ENCODE measurements at places on chromosomes 2 and 18. TPM values are rescaled to one million over a fixed set of nuclear protein-coding genes. Genes with fewer than 3 reads are reported as not detected.

- no peak for DNase-seq
Measured at GRCh38 chr2:45765728-45766254, 114.3 kb downstream of the PRKCE start.

NT5DC4 gene
- total RNA-seq: not detected

GRCh38 chr2:1738646-1739302 lies 5.5 kb downstream of the PXDN start:
- DNase-seq: no peak

CD8B gene
- total RNA-seq: 1.3 TPM

GRCh38 chr18:53422896-53423295 lies 801.6 kb downstream of the MBD2 start:
- DNase-seq: no peak

TRIM43 gene
- total RNA-seq: not detected

TMEM178A gene
- total RNA-seq: 0.32 TPM

DNA sequence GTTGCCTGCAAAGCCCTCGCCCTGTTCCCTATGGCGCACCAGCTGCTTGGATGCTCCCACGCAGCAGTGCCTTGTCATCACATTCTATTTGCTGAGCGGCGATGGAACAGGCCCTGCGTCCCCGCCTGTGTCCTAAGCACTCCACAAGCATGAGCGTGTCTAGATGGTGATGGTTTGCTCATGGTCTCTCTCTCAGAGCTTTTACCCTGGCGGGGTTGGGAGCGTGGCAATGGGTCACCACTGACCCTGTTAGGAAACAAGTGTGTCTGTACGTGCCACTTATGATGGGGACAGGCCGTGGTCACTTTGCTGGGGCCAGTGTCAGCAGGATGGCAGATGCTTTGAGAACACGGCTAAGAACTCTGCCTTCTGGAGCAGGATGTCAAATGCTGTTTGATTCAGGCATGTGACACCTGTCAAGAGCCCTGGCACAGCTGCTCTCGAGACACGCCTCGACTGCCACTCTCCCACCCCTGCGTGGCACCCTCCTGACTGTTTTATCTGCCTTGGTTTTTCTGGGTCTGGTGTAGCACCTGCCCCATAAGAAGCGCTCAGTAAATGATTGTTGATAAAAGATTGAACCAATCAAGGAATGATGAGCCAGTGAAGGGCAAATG lies 44.2 kb downstream of the RRM2 start:
- no peak for DNase-seq

ASTL gene
- total RNA-seq: not detected

IL1RL2 gene
- not detected for total RNA-seq

- no peak for DNase-seq
Measured at GRCh38 chr2:229629039-229629438, 85.3 kb downstream of the DNER start.

DNA sequence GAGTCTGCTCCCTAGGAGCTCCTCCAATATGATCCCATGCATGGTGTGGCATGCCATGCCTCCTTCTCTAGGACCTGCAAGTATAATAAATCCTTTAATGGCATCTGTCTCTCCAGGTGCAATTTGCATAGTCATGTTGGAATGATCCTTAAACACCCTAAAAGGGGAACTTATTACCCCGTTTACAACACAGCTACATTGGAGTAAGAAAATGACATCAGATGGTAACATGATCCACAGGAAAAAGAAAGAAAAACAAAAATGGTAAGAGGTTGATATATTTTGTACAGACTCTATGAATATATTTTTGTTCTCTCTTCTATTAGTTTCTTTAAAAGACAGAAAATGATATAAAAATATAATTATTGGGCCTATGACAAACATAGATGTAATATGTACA lies 79.0 kb downstream of the CRACDL start:
- DNase-seq: no peak

DNA sequence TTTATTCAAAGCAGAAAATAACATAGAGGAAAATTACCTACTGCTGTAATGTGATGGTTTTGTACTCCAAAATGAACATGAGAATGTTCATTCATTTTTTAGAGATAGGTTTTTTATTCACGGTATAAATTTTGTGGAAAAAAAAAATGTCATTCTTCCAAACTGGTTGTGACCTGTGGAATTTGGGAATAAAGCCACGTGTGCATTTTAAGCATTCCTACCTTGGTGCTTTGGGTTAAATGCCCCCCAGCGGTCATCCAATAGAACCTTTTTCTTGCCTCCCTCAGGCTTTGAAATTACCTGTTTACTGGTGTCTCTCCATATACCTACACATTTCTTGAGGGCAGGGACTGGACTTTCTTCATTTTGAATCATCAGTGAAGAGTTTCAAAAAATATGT lies 740.7 kb downstream of the DPP10 start:
- no peak for DNase-seq

NEU4 gene
- total RNA-seq: 0.37 TPM

DNA sequence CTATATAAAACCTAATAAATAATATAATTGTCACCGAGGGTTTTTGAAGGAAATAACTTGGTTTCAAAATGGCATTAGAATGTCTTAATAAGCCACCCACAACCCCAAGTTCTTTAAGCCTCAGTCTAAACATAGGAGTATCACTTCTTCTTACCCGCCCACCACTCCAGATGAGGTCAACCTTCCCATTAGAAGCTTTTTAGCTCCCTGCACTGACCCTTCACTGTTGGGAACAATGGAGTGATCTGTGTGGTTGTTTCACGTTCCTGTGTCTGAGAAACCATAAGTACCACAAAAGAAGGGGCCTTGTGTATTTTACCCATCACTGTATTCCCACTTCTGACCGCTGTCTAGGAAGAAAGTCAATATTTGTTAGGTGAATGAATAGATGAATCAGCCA lies 326.3 kb upstream of the ZNF521 start:
- no peak for DNase-seq

GRCh38 chr2:203195331-203196036 lies 43.3 kb upstream of the CYP20A1 start:
- DNase-seq: no peak

DNA sequence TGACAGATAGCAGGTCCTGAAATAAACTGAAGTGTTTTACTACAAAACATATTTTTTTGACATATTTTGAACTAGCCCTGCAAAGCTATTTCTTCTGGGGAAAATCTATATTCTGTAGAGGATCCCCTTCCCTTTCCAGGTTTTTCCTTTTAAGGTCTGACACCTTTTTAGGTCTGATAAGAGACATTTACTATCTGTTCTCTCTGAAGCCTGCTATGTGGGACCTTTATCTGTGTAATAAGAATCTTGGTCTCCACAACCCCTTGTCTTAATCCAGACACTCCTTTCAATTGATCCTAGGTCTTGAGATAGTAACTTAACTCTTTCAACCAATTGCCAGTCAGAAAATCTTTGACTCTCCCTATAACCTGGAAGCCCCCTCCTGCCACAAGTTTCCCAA lies 5.5 kb upstream of the PDK1 start:
- no peak for DNase-seq

ARHGAP28 gene
- not detected for total RNA-seq

ACVR1C gene
- total RNA-seq: 2.5 TPM

DNA sequence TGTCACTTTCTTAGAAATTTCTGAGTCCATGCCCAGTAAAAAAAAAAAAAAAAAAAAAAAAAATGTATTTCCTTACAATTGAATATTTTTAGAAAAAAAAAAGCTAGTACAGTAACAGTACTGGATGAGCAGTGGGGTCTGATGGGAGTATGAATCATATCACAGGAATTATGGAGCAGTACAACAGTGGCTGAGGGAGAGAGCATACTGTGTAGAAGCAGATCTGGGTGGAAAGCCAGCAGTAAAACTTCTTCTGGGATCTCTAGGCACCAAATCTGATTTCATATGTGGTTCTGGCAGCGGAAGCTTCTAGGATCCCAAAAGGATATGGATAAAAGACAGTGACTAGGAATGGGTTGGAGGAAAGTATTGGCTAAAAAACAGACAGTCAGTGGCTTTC lies 414.9 kb upstream of the FSHR start:
- DNase-seq: no peak

GATA6 gene
- total RNA-seq: not detected

GRCh38 chr2:190930411-190930810 lies 49.8 kb downstream of the GLS start:
- no peak for DNase-seq

RRM2 gene
- total RNA-seq: 496 TPM

- DNase-seq: no peak
Measured at GRCh38 chr18:7754725-7755181, 187.6 kb downstream of the PTPRM start.

GRCh38 chr2:57408587-57408986 lies 638.0 kb upstream of the VRK2 start:
- no peak for DNase-seq

UGT1A4 gene
- total RNA-seq: not detected

DNA sequence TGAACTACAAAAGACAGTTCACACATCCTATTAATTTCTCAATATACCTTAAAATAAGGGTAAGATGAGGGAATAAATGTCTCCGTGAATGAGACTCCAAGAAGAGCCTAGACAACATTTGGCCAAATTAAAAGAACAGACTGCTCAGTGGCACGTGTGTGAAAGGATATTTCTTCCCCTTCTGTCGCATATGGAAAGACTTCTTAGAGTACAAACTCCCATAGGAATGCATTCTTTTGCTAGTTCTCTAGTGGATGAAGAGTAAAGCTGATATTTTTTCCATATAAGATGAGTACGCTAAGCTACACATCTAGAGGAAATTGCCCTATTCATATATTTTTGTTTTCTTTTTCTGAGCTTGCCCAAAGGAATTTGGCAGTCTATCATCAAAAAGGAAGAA lies 710.0 kb upstream of the ID2 start:
- no peak for DNase-seq

CHMP3 gene
- 50.2 TPM for total RNA-seq

CRYGD gene
- not detected for total RNA-seq

DNA sequence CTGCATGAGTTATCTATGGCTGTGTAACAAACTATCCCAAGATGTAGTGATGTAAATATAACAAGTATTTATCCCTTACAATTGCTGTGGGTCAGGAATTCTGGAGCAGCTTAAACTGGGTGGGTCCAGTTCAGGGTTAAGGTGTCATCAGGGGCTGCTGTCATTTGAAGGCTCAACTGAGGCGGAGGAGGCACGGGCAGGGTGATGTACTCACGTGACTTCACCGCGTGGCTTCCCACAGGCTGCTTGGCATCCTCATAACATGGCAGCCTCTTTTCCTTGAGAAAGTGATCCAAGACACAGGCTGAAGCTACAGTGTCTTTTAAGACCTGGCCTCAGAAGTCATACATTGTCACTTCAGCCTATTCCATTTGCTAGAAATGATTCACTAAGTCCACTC lies 125.8 kb downstream of the PTGR3 start:
- DNase-seq: no peak

DNA sequence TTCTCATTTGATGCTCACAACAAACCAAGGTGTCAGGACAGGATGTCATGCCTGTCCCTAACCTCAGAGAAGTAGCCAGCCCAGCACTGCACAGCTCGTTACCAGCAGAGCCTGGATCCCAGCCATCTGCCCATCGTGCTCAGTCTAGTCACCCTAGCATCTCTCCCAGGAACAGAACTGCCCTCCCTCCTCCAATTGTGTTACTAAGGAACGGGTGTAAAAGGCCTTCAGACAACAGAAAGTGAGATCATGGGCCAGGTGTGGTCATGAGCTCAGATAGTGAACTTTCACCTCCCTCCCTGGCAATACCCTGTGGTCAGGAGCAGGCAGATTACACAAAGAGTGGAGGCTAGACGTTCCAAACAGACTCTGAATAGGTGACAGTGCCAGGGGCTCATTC lies 111.8 kb upstream of the PPP1CB start:
- DNase-seq: no peak

GRCh38 chr2:216739035-216739434 lies 43.7 kb upstream of the IGFBP5 start:
- no peak for DNase-seq

STAT4 gene
- total RNA-seq: 72.6 TPM

CNGA3 gene
- total RNA-seq: not detected

DNA sequence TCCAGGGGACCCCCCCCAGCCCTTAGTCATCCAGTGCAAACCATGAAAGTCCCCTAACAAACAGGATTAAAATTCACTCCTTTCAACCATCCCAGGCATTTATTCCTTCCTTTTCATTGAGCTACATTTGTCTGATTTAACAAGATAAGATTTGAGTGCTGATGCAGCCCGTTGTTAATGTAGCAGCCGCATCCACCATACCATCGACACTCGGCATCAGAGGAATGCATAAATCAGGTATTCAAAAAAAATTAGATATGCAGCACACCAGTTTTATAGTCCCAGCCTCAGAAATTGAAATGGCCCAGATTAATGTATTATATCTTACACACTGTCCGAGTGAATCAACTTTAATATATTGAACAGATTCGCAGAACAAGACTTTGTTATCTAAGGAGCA lies 676.5 kb upstream of the FANCL start:
- no peak for DNase-seq

DNA sequence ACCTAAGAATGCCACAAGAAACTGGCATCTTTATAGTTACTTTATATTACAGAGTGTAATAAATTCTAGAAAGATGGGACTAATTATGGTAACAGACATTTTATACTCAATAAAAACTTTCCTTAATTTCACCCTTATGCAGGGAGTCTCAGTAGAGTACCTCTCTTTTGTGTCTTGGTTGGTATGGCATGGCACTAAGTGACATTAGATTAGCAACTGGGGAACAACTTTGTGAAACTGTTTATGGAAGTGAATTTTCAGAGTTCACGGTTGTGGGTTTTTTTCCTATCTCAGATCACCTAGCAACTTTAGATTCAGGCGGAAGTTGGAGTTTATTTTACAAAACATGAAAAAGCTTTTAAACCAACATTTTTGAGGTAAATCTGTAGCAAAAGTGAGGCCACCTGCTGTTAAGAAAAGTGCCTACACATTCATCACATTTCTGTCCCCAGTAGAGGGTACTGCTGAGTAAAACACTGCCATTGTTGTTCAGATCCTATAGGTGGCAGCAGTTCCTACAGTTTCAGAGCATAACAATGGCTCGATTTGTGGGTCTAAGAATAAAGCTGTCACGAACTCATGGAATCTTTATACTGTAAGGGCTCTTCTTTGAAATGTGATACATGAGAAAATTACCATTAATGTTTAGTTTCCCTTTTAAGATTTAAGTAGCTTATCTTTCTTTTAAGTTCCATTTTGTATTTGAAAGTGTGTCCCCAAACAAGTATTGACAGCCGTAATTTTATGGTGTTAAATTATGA lies 117.6 kb downstream of the CAMKMT start:
- peak; percentile 68 for DNase-seq

DNA sequence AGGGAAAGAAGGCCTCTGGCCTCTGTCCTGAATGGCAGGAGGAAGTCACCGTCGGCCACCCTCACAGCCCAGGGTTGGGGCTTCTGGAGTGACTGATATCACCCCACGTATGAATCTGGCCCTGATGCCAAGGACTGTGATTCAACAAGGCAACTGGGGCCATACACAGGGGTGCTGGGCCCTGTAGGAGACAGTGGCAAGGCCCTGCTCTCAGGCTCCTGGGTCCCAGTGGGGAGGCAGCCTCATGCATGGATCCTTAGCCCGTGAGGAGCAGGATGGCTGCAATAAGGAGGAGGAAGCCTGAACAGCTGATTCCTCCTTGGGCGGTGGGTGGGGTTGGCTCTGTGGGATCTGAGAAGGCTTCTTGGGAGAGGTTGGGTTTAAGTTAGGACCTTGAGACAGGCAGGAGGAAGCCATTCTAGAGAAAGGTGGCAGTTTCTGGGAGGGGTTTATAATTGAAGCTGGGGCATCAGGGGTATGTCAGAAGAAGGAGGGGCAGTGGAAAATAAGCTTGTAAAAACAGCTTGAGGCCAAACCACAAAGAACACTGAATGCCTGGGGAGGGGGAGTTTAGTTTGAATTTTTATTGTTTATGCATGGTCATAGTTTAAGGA lies 42.8 kb upstream of the LAPTM4A start:
- no peak for DNase-seq
